ENCODE measurements at places on chromosomes 6 and 20.

DNA sequence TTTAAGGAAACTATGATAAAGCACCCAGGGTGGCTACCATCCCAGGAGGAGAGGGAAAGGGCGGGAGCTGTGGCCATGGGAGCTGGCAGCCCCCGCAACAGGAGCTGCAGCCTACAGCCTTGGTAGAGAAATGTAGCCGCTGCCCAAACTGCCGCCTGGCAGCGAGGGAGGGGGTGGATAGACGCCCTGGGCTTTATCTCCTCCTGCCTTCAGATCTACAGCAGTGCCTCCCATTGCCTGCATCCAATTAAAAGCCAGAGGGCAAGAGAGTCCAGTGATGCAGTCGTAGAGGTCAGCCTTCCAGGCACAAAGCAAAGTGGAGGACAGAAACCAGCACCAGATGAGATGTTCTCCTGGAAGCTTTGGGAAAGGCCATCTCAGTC lies 35.0 kb upstream of the ZFAND3 start:
- DNase-seq = no peak

DNA sequence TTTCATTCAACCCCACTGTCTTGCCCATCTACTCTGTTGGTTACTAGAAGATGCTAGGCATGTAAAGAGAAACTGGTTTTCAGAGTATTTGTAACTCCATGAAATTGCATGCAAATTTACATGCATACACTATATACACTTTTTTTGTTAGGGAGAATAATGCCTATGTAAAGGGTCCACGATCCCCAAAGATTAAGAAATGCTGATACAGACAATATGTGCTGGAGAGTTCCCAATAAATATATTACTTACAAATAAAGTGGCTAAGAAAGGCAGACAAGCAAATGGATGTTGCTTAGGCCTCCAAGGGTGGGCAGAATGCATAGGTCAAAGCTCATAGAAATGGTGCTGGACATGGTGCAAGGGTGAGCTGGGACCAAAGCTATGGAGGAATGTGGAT lies 109.6 kb upstream of the NHSL1 start:
- no peak for DNase-seq

- no peak for DNase-seq
These were observed 572.9 kb upstream of the NOX3 start for GRCh38 chr6:156028335-156029131.

- DNase-seq = no peak
These were observed 42.6 kb downstream of the OSTM1 start for GRCh38 chr6:108031968-108032367.

GRCh38 chr20:61385731-61386130 lies 133.7 kb downstream of the CDH4 start:
- no peak for DNase-seq

- DNase-seq = no peak
These were observed 38.4 kb upstream of the BCAS1 start for GRCh38 chr20:54108817-54109216.
